ENCODE measurements at places on chromosomes 16 and 17.

DNA sequence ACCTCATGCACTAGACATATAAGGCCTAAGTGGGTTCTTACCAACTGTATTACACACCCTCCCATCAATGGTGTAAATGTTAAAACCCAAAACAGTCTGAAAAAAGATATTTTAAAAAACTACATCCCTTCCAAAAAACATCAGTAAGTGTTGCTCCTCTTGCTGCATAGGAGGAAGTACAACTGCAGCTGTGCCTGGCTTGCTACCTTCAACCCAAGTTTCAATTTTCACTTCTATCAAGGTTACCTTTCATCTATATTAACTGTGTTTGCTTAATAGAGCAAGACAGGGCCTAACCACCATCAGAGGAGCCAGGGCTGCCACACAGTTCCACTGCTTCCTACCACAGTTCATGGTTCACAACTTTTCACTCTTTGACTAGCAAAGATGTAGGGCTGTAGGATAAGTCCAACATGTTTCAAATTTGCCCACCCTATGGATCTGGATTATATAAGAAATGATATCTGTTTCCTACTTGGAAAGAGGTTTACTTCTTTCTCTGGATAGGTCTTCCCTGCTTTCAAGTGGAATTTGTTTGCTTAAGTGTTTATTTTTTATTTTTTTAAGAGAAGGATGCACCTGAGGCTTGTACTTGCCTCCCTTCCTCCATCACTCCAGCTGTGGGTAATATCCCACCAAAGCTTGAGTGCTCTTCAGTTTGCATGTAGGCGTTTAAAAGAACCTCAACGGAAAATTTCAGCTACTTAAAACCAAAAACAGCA is 56.7 kb downstream of the GRB7 start:
- DNase-seq = peak; percentile 75

DNA sequence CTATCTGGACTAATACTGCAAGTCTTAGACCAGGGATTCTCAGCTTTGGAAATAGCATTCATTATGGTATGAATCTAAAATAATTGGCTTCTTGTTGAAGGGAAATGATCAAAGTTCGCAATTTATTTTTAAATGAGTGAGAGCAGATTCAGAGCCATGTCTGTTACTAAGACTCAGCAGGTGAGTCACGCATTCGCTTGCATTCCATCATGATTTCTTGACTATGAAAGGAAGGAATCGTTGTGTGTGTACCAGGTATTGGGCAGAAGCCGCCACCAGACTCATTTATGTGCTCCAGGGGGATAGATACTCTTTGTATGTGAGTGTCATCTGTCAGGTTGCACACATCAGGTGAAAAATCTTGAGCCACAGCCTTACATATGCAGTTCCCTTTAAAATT is 10.8 kb downstream of the GSG1L2 start:
- DNase-seq = no peak

DNA sequence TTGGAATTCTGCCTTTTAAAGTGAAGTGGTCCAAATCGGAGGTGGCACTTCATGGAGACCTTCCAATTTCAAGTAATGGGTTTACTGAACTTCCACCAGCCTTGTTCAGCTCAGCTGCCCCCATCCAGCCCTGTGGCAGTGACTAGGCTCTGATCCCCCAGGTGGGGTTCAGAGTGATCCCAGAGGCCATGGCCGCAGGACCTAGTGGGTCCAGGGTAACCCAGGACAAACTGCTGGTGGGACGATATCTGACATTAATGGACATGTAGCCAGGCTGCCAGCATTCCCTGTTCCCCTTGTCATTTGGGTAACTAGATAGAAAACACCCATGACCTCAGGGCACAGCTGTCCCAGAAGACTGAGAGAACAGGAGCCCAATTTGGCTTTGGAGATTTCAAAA is 209.9 kb downstream of the GSG1L start:
- no peak for DNase-seq

- DNase-seq = no peak
These were observed 796 bp downstream of the NPB start for GRCh38 chr17:81902653-81903414.

GRCh38 chr17:62910277-62910676 is 55.8 kb upstream of the TANC2 start:
- DNase-seq = no peak

DNA sequence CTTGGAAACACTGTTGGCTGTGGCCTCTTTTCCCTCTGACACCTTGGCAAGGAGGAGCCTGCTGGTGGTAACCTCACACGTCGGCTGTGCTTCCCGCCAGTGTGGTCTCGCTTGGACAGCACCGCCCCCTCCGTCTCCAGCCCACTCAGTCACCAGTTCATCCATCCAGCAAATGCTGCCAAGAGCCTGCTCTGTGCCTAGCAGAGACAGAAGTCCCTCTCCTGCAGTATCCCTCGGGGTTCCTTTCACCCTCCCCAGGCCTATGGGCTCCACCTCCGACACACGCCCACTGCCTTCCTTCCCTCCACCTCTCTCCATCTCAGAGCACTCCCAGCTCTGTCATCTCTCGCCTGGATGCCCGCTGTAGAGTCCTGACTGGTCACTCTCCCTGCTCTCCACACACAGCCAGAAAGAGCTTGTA is 12.3 kb downstream of the CACNG4 start:
- DNase-seq = no peak

- DNase-seq = no peak
These were observed 3.6 kb downstream of the C17orf58 start for GRCh38 chr17:67992548-67993152.

DNA sequence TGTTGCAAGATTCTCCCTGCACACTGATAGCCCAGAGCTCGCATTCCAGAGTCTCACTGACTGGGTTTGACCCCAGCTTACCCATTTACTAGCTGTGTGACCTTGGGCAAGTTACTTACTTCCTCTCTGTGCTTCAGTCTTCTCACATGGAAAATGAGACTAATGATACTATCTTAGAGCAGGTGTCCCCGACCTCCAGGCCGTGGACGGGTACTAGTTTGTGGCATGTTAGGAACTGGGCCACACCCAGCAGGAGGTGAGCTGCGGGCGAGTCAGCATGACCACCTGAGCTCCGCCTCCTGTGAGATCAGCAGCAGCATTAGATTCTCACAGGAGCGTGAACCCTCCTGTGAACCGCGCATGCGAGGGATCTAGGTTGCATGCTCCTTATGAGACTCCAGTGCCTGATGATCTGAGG is 15.8 kb downstream of the ANKFY1 start:
- DNase-seq = no peak

- DNase-seq = no peak
These were observed 23.2 kb downstream of the SLC7A6OS start for GRCh38 chr16:68287276-68288251.

- DNase-seq = no peak
These were observed 48.8 kb upstream of the CCL1 start for GRCh38 chr17:34411646-34412421.

Measured in germinal center (tissue), 1 donor.